HepG2 (cell line): ENCODE measurements at places on chromosomes 13 and 19. TPM values are rescaled to one million over a fixed set of nuclear protein-coding genes. Genes with fewer than 3 reads are reported as not detected.

DNA sequence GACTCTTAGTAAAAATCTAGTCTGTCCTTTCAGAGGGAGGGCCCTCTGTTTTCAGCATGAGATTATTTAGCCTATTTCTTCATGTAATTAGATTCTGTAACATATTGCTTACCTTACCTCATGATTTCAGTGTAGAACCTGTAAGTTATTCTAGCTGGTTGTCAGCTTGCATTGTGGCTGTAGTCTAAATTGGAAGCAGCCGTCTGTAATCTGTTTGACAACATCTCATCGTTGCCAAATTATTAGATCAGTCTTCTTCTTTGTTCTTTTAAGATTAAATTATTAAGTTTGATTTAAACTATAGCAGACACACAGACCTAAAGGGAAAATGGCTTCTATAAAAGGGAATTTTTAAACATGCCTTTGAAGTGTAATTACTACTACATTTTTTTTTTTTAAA lies 34.8 kb downstream of the SLAIN1 start:
- no peak for DNase-seq

- no peak for DNase-seq
Observed at GRCh38 chr13:65724226-65724625, 1505.9 kb downstream of the PCDH9 start.

DNA sequence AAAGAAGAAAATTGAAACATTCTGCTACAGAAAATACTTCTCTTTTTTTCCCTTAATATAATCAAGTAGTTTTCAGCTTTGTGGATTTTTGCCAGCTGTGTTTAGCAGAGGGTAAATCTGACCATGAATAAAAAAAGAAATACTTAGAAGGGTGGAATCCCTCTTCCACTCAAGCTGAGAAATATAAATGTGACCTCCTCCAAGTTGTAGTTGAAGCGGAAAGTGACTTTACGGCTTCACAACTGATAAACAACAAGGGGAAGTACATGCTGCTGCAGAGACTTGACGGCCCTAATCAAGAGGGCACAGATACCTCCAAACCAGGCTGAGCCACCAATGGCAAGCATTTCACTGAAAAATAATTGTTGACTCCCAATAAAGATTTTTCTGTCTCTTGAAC lies 785.0 kb downstream of the SLITRK5 start:
- no peak for DNase-seq

GRCh38 chr19:35666251-35666913 lies at the start of gene UPK1A:
TSS of gene UPK1A (plus strand) at chr19:35666517. CDS start at chr19:35666813, 296 bp downstream.
- DNase-seq, result no peak

DNA sequence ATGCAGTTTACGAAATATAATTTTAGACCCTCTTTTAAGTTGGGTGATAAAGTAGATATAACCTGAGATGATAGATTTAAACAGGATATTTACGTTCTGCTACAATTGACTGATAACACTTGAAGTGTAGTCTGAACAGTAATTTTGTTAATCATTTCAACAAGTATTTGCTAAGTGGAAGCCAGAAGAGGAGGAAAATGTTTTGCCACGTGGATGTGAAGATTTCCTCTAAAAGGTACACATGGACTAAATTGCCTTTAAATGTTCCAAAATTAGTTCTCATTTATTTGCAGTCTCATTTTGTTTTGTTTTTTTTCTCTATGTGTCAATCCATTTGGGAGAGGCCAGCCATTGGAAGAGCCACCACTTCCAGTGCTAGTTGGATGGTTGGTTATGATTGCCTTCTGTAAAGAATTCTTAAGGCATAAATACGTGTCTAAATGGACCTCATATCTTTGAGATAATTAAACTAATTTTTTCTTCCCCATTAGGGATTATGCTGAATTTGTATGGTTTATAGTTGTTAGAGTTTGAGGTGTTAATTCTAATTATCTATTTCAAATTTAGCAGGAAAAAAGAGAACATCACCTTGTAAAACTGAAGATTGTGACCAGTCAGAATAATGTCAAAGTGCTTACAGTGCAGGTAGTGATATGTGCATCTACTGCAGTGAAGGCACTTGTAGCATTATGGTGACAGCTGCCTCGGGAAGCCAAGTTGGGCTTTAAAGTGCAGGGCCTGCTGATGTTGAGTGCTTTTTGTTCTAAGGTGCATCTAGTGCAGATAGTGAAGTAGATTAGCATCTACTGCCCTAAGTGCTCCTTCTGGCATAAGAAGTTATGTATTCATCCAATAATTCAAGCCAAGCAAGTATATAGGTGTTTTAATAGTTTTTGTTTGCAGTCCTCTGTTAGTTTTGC lies 2.8 kb downstream of the MIR17HG start:
- no peak for DNase-seq

DNA sequence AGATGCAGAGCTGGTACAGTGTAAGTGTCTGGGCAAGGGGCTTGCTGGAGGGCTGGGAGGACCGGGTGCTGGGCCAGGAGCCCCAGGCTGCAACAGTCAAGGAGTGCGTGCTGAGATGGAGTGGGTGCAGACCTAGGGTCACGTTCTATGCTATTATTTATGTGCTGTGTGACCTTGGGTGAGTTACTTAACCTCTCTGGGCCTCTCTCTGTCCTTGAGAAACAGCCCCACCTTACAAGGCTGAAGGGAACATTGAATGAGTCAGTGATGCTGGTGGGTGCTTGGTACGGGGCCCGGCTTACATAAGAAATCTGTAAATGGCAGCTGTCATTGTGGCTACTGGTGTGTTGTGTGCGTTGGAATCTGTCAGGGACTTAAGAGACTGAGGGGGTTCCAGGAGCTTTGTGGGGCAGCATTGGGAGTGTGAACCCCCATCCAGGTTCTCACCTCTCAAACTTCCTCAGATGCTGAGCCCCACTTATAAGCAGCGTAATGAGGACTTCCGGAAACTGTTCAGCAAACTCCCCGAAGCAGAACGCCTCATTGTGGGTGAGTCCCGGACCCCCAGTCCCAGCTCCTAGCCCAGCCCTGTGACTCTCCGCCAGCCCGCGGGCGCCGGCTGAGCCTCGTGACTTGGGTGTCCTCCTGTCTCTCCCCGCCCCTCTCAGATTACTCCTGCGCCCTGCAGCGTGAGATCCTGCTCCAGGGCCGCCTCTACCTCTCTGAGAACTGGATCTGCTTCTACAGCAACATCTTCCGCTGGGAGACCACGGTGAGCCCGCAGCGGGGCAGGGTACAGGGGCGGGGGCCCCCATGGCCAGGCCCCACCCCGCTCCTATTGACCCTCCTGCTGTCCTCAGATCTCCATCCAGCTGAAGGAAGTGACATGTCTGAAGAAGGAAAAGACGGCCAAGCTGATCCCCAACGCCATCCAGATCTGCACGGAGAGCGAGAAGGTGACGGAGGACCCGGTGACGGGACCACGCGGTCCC lies 9.6 kb downstream of the GRAMD1A start:
- DNase-seq, result no peak

DNA sequence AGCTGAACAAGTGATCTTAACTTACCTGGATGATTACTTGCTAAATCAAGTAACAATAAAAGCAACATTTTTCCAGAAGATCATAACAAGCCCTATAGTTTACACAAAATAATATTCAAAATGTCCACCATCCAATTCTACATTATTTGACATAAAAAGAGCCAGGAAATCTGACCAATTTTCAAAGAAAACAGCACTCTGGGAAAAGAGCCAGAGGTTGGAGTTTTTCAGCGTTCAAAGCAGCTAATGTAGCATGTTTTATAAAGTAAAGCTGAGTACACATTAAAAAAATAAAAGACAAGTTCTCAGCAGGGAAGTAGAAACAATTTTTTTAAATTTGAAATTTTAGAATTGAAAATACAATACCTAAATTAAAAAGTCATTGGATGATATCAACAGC lies 62.6 kb downstream of the UFM1 start:
- DNase-seq, result no peak

DNA sequence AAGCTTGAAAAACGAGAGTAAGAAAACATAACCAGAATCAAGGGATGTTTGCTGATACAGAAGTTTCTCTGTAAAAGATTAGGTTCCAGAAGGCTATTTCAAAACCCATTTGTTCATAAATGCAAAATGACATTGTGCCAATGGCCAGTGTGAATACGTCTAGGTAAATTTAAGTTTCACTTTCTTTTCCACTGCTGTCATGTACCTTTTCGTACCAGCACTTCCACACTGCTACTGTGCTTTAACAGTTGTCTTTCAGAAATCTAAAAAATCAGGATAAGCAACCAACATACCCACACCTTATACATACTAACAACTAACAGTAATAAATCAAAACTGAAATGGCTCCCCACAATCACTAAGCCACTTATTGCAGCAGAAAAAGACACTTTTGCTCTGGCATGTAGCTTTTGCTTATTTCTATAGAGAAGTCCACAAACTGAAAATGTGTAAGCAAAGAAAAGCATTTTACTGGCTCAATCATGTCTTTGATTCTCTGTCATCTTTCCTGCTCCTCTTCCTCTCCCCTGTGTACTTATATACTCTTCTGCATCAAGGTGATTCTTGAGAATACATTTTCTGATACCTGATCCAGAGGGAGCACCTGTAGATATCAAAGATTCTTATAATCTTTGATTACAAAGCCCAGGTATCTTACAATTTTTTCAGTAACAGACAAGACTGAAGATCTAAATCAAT lies 34.3 kb downstream of the ELF1 start:
- no peak for DNase-seq

- DNase-seq, result no peak
Observed at GRCh38 chr19:2043251-2043641, 7.8 kb downstream of the MKNK2 start.

DNA sequence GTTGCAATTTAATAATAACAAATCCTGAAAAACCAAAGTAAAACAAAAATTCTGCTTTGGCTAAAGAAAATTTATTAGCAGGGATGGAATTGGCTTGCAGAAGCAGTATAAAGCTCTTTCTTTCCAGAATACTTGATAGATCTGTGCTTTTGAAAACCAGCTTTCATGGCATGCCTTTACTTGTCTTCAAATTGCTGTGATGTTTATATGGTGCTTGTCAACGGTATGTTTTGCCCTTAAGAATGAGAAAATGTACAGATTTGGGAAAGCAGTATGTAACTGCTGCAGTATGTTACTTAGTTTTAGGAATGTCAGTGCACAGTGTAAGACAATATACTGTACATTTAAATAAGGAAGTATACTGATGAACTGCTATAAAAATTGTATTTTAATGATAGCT lies 120.8 kb upstream of the PCDH20 start:
- DNase-seq, result no peak

DNA sequence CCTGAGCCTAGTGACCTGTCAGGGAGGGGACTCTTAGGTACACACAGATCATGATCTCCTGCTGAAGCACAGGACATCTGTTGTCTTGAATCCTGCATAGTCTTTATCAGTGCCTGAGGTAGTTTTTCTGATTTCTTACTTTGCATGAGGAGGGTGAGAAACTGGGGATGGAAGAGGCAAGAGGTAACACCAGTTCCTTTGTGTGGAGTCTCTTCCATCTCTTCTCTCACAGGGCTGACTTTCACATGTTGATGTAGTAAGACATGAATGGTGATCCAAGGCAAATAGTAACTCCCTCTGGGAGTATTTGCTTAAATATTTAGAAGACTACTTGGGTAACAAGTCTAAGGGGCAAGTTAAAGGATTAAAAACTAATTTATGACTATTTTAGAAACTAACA lies 9.5 kb downstream of the NBEA start:
- DNase-seq, result no peak

DNA sequence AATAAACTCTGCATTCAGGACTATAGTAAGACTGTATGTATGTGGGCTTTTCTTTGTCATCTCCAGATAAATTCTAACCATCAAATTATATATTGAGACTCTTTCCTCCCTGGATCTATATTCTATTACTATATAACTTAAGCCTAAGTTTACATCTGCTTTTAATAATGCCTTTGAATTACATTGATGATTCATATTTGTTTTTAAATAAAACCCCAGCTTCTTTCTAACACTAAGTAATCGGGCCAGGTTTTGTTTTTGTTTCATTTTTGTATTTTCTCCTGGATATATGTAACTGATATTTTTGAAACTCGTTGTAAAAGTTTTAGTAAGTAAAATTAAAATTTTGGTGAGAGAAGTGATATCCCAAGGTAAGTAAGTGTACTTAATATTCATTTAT lies 1599.1 kb downstream of the PCDH9 start:
- DNase-seq, result no peak

DNA sequence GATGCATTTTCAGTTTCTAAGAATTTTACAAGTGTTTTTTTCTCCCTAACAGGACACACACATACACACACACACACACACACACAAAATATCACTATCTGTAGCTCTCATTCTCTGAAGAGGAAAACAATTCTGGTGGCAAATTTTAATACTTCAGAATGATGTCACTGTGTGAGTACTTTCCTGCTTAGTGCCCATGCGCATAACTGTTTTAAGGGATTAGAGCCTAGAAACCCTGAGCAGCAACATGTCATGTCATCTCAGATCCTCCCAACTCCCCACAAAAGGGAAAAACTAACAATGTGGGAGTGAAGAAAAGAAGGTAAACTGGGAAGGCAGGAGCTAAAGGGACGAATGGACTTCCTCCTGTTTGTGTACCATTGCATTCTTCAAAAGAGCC lies 401.2 kb downstream of the SPRY2 start:
- DNase-seq, result no peak

DNA sequence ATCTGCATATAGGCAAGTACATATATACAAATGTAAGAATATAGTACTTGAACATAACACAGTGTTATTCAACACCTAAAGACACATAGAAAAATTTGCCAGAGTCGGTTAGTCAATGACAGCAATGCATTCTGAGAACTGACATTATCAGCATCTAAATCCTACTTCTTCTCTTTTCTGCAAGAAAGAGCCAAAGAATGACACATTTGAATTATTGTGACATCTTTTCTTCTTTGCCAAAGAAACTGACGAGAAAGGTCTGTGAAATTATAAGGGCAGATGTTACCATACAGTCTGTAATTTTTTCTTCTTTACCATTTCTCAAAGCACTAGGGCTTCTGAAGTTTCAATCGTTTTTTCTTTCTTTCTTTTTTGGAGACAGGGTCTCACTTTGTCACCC lies 350.9 kb upstream of the NBEA start:
- DNase-seq, result no peak

DNA sequence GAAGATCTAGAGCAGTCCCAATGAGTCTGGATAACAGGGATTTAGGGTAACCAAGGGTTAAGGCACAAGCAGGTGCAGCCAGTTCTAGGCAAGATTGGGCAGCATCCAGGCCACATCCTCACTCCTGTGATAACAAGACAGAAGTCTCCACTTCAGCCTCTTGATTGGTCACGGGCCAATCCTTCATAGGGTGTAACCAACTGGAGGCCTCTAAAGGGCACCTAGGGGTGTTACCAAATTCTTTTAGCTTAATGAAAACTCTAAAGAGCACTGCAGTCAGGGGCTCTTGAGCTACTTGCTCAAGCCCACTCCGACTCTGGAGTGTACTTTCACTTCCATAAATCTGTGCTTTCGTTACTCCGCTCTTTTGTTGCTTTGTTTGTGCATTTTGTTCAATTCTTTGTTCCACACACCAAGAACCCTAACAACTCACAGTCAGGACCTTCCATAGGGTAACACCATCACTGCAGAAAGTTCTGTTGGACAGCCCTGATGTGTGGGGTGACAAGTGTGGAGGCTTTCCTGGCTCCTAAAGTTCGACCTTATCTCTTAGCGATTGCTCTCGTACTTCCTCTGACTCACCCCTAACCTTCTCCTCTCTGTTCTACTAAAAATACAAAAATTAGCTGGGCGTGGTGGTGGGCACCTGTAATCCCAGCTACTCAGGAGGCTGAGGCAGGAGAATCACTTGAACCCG lies 36.1 kb downstream of the ZSWIM9 start:
- DNase-seq, result no peak

ZNF559 gene
- total RNA-seq, result 9.5 and 9.8 TPM in 2 replicates

TTC9B gene
- not detected in 2 replicates for total RNA-seq

LYPD3 gene
- total RNA-seq, result 0.15 and 0.51 TPM in 2 replicates

CBY2 gene
- total RNA-seq, result not detected in 2 replicates

FXYD7 gene
- not detected in 2 replicates for total RNA-seq

SPACA4 gene
- not detected in 2 replicates for total RNA-seq
